ENCODE measurements at places on chromosomes 2 and 18.

- no peak for DNase-seq
Measured at GRCh38 chr18:5582849-5583681, 39.3 kb upstream of the EPB41L3 start.

GRCh38 chr18:26429535-26430226 is 118.7 kb downstream of the KCTD1 start:
- DNase-seq: no peak

DNA sequence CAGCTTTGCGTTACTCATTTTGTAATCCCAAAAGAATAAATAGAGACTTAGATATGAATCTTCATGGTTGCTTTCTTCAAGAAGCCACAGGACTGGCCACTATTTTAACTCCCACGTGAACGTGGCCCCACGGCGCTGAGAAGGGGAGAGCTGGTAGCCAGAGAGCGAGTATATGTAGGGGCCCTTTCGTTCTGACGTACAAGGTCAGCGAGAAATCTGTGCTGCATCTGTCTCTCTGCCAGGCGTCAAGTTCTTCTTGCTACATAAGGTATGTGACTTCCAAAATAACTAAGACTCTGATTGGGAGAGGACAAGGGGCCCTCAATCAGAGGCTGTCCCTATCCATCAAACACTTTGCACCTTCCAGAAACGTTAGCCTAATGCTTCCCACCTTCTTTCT is 149.2 kb downstream of the PLEKHA3 start:
- no peak for DNase-seq

DNA sequence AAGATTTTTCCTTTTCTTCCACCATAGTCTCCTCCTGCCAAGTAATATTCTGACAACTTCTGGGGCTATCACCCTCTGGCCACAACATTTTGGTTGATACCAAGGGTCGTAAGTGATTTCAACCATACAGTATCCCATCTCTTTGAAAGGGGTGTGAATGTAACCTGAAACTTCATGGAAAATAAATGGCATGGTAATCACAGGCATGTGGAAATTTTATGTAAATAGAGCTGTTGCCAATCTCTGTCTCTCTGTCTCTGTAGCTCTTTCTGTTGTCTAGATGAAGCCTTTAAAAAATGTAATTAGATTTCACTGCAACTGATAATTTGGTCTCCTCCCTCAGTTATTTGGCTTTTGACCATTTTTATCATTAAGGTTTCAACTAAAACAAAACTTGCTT is 125.6 kb upstream of the RPRM start:
- DNase-seq: no peak

- no peak for DNase-seq
Measured at GRCh38 chr2:8447610-8448221, 234.1 kb upstream of the ID2 start.

DNA sequence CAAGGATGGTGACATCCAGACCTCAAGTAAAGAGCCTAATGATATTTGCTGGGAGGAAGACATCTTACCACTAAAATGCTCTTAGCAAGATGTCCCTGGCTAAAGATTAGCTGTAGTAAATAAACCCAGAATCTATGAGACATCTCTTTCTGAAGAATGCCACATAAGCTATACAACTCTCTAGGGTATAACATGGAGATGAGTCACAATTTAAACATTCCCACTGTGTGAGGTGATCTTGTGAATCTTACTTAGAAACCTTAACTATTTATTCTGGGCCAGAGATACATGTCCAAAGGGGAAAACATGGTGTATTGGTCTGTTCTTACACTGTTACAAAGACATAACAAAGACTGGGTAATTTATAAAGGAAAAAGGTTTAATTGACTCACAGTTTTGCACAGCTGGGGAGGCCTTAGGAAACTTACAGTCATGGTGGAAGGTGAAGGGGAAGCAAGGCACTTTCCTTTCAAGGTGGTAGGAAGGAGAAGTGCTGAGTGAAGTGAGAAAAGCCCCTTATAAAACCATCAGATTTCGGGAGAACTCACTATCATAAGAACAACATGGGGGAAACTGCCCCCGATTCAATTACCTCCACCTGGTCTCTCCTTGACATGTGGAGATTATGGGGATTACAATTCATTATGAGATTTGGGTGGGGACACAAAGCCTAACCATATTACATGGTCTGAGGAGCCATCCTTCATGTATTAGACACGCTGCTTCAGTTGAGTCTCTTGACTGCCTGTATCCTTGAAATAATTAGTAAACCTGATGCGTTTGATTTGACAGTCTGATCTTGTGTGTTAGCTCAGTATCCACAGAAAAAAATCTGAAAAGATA is 17.1 kb downstream of the KRCC1 start:
- no peak for DNase-seq

DNA sequence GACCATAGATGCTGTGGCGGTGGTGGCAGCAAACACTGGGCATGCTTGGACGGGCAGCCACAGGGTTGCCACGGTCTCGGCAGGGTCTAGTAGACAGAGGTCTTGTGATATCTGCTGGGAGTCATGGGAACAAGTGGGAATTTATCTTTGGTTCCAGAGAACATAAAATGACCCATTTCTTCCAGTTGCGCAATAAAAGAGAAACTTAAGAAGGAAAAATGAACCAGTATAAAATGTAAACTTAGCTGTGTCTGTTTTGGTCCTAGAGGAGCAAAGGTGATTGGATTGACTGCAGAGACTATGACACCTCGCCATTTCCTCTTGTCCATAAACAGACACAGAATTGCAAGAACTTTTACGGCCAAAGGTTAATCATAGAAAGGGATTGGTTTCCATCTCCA is 132.6 kb upstream of the RBBP8 start:
- no peak for DNase-seq

DNA sequence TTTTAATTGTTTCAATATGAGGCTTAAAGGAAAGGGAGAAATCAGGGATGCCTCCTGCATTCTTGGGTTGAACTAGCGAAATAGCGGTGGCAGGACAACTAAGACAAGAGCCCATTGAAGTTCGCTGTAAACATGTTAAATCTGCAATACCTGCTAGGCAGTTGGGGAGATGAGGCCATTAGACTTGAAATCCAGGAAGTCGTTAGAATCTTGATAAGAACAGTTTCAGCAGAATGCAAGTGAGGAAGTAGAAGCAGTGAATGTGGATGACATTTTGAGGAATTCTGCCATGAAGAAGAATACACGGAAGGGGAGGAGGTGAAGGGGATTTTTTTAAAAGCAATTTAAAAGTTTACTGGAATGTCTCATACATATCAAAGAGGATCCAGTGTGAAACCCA is 109.7 kb downstream of the LPIN1 start:
- DNase-seq: no peak

GRCh38 chr2:14231391-14231898 is 401.1 kb upstream of the LRATD1 start:
- DNase-seq: no peak

- no peak for DNase-seq
Measured at GRCh38 chr18:60981682-60982328, 351.4 kb upstream of the CDH20 start.

DNA sequence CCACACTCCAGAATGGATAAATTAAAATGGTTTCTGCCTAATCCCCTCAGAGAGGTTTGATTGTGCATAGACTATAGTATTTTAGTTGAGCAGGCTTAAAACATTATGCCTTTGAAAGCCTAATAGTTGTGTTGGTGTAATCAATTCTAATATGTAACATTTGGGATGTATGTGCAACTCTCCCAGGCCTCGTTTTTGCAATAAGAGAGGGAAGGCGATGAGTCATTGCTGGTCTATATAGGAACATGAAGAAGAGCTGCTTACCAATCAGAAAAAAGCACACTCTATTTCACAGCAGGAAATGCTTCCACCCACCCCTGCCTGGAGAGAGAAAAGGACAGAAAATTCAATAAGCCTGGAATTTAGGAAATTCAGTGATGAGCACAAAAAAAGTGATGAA is 1424.0 kb upstream of the PIK3C3 start:
- DNase-seq: no peak

GRCh38 chr2:167293172-167293781 is 405.0 kb downstream of the XIRP2 start:
- DNase-seq: no peak

DNA sequence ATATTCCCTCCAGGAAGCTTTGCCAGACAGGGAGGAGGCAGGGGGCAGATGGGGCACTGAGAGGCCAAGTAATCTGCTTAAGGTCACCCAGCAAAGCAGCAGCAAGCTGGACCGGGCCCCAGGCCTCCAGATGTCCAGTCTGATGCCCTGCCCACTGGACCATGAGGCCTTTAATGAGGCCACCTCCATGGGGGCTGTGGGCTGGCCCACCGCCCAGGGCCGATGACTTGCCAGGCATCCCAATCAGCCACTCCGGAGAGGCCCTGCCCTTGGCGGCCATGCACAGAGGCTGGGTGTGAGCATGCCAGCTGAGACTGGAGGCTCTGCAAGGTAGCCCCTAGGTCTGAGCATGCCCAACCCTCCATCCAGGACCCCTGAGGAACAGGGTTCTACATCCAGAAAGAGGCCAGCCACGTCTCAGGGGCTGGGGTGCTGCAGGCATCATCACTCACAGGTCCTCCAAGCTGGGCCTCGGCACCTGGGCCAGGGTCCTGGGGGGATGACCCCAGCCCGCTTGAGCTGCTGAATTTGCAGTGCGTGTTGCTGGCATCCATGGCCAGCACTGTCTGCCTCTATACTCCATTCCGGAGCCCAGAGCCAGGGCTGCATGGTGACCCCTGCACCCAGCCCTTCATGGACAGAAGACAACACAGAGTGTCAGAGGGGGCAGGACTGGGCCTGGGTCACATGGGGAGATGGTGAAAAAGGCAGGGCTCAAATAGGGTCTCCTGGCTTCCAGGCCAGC is 164.2 kb downstream of the INHBB start:
- no peak for DNase-seq

- no peak for DNase-seq
Measured at GRCh38 chr2:128726236-128726635, 407.6 kb upstream of the HS6ST1 start.

- no peak for DNase-seq
Measured at GRCh38 chr18:56662902-56663301, 11.7 kb downstream of the WDR7 start.

DNA sequence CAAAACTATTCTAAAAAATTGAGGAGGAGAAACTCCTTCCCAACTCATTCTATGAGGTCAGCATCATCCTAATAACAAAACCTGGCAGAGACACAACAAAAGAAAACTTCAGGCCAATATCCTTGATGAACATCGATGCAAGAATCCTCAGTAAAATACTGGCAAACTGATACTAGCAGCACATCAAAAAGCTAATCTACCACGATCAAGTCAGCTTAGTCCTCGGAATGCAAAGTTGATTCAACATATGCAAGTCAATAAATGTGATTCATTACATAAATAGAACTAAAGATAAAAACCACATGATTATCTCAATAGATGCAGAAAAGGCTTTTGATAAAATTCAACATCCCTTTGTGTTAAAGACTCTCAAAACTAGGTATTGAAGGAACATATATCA is 63.1 kb downstream of the EHBP1 start:
- no peak for DNase-seq

DNA sequence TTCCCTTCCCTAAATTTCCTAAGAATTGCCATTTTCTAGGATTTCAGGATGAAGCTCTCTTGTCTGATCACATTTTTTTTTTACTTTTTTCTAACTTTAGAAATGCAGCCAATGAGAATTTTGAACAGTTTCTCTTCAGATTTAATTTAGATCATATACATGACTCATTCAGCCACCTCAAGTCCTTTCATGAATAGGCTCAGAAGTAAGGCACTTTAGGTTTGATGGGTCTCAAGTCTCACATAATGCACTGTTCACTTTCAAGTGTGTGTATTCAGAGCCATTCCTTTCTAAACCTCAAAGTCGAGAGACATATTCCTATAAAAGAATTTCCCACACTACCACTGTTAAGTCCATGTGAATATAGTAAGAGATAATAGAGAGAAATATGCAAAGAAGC is 614.1 kb upstream of the VRK2 start:
- DNase-seq: no peak

DNA sequence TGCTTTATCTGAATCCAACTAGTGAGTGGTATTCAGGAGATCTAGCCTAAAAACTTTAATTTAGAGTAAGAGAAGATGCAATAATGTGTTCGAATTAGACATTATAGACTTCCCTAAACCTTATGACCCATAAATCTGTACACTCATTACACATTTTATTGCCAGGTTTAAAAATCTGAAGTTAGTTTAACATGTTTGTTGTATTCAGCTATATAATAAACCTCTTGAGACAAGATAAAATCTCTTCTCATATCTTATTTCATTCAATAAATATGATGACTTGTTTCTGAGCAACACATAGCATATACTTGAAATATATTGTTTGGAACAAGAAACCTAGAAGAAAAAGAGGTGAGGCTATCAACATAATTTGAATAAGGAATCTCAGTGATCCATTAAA is 150.7 kb downstream of the CDH7 start:
- no peak for DNase-seq

DNA sequence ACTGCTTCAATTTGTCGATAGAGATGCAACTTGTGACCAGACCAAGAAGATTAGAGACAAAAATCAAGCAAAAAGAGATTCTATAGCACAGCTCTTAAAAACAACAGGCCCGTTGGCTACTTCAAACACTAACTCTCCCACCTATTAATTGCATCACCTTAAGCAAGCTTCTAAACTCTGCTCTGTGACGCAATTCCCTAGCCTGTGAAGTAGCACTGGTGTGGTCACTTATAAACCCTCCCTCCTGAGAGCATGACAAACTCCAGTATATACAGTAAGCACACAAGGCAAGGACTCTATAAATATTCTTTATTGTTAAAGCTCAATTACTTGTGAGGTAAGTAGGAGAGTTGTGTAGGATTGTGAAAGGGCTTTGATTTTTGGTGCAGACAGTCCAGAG is 72.3 kb downstream of the CMPK2 start:
- DNase-seq: no peak

GRCh38 chr2:144514616-144515091 is 5.3 kb downstream of the ZEB2 start:
- no peak for DNase-seq

GRCh38 chr2:202165945-202166344 is 72.5 kb downstream of the SUMO1 start:
- no peak for DNase-seq

- no peak for DNase-seq
Measured at GRCh38 chr2:2455151-2455550, 124.1 kb upstream of the MYT1L start.

- DNase-seq: no peak
Measured at GRCh38 chr18:26655525-26656430, 107.4 kb upstream of the KCTD1 start.

DNA sequence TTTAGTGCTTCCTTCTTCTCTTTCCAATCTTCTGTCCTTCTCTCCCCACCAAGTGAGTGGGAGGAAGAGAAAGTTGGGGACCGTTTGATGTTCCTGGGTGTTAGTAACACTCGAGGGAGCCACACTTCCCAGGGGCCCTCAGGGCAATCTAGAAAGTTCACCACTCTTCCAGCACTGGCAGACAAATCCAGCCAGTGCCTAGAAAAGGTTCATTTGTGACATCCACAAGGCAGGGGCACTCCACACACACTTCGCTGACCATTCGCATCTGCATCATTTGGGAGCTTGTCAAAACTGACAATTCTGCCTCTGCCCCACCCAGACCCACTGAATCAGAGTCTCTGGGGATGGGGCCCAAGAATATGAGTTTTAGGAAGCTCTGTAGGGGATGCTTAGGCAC is 86.8 kb upstream of the ST3GAL5 start:
- DNase-seq: no peak

GRCh38 chr2:240998706-240998994 is 232 bp downstream of the SNED1 start:
- DNase-seq: no peak

Data from cortex of kidney (tissue), 1 donor.